ENCODE measurements at places on chromosomes 3 and 15.

DNA sequence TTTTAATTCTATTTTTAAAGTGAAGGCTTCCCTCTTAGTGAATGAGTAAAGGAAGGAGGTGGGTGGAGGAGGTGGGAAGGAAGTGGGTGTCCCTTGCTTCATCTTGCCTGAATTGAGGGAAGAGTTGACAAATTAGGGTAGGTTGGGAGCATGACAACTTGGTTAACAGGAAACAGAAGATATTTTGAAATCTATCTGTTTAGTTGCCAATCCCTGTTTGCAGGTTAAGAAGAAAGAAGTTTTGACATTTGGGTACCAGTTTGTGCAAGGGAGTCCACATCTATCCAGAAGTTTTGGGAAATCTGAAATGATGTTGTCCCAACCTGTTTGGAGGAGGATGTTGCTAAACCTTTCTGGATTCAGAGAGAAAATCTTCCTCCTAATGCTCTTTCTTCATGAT lies 204.1 kb upstream of the SUCLG2 start:
- no peak for DNase-seq

- no peak for DNase-seq
These were observed 47.5 kb downstream of the ABTB1 start for GRCh38 chr3:127720161-127720823.

DNA sequence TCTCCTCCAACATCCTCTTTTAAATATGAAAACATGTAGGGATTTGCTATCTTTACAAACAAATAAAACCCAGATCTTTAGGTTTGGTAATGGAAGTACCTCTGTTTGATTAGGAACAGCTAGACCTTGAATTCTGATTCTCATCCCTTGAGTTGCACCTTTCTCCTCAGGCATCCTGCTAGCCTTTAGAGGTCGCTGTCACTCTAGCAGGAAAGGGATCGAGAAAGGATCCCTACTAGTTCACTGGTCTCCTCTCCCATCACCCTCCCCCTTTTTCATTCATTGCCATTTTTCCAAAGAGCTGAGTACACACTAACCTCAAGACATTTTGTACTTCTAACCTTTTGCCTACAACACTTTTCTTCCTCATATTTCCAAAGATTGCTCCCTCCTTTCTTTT lies 569.8 kb downstream of the RBMS3 start:
- DNase-seq: no peak

DNA sequence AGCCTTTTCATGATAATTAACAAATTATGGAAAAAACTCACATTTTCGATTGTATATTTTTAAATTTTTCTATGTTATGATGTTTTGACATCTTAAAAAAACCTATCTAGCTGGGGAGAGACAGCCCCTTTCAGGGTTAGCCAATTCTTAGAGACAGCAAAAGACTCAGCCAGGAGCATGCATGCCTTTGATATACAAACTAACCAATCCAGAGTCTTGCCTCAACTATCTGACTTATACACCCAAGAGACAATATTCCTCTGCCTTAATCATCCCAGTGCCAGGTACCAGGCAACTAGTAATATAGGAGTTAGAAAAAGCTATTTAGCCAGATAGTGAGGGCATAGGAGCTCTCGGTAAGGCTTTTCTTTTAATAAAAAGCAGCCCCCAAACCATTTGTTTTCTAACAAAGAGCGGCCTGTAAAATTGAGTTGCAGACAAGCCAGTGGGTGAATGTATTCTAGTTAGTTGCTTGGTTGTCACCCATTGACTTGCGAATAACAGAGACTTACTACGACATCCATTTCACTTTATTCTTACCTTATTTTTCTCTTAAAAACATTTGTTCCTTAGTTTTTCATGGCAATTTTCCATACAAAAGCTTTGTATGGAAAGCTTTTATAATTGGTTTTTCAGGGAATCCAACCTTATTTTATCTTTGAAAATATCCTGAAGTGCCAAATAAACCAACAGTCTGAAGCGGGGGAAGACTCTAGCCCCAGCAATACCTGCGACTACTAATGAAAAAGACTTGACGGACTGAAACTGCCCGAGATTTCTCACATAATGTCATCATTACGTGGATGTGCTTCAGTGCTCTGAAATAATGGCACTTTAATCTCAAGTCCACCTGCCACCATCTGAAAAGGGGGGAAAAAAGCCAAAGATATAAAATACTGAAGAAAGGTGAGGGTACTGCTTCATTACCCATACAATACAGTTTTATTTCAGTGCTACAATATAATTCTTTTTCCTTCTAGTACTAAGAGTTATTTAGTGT lies 64.6 kb upstream of the ATP2C1 start:
- DNase-seq: peak; percentile 20

- no peak for DNase-seq
These were observed 127.3 kb upstream of the ROPN1 start for GRCh38 chr3:124119056-124119716.

DNA sequence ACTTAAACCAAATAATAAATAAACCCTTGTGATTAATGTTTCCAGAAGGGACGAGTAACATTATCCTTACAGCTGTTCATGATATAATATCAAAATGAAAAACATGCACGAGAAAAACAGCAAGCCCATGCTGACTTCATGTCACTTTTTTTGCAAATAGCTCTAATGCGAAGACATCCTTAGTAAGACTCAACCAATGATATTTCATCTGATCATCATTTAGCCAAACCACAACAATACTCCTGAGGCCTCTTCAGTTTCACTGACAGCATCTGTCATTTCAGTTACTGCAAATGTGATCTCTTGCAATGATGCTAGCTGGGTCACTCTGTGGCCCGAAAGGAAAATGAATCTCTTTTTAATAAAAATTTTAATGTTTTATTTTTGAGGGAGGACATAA lies 74.0 kb downstream of the POLR2M start:
- no peak for DNase-seq

GRCh38 chr3:14140668-14141067 lies 15.8 kb downstream of the TMEM43 start:
- DNase-seq: no peak

DNA sequence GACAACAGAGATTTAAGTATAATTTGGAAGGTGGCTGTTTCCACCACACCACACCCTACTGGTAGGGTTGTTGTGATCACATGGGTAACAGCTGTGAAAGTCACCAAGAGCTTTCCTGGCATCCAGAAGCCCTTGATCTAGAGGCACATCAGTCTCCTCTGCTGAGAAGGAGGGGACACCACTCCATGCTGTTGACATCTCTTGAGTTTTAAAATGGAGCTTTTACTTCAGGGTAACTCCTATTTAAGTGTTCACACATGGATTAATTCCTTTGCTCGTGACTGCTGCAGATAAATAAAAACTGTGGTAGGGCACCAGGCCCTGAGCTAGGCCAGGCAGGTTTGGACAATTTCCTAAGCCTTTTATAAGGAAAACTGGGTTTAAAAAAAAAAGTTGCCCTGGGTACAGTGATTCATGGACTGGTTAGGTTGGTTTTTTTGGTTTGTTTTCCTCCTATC lies 7.5 kb downstream of the EXOSC7 start:
- DNase-seq: no peak

DNA sequence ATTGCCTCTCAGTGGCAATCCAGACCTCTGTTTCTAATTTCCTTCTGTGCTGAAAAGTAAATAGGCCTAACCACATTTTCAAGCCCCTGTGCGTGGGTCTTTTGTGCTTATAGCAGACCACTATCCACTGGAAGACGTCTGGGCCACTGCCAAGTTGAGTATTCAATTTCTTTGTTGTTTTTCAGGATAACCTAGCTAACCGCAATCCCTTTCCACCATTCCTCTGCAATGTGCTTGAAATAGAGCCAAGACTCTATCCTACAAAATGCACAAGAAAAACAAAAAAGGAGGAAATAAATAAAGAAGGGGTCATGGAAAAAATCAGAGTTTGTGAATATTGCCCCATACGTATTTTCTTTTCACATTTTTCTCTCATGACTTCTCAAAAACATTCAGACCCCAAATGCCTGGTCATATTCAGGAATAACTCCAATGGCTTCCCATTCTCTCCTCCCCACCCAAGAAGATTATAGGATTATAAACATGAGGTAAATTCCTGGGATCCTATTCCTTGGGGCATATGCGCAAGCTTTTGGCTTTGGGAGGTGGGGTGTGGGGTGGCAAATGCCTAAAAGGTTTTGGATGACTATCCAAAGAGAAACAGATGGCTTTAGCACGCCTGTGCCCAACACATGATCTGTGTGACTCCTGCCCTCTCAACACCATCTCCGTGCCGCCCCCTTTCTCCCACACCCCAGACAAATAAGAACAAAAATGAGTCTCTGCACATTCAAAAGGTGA lies 217.9 kb upstream of the THBS1 start:
- DNase-seq: no peak

DNA sequence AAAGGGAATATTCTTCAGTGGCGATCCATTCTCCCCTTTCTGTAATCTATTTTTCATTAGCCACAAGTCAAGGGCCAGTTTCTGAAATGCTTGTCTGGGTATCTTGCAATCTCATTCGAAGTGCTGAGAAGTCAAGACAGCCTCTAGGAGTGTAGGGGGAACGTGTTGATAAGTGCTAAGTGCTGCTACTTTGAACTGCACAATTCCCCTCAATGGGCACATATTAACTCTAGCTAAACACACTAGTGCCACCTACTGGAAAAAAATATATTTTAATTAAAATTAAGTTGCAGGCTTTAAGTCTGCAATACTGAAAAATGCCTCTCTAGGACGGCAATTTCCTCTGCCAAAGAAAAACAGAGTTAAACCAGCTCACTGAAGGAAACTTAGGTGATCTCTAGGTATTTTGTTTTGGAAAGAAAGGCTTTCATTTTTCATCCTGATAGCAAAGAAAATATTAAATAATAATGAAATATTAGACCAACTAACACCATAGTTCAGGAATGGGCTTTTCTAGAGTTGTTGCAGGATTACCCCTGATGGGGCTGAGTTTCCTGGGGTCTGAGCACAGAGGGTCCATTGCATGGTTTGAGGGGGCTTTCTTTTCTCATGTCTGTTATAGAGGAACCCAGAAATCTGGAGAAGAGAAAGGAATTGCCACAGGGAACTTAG lies 181.9 kb upstream of the KBTBD8 start:
- peak; percentile 32 for DNase-seq

- no peak for DNase-seq
These were observed 3.0 kb downstream of the HDC start for GRCh38 chr15:50262533-50262932.

DNA sequence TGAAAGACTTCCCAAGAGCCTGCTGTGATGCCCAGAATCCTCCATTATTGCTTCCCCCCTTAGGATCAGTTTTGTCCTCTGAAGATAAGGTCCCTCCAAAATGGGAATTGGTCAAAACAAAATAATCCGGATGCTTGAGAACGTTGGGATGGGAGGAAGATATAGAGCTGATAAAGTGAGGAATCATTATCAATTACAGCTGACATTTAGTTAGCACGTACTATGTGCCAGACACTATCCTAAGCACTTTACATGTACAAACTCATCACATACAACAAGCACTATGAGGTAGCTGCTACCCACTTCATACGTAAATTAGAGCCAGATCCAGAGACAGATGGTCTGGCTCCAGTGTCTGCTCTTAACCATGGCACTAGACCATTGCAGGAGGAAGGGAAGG lies 6.6 kb upstream of the RPP25 start:
- no peak for DNase-seq

DNA sequence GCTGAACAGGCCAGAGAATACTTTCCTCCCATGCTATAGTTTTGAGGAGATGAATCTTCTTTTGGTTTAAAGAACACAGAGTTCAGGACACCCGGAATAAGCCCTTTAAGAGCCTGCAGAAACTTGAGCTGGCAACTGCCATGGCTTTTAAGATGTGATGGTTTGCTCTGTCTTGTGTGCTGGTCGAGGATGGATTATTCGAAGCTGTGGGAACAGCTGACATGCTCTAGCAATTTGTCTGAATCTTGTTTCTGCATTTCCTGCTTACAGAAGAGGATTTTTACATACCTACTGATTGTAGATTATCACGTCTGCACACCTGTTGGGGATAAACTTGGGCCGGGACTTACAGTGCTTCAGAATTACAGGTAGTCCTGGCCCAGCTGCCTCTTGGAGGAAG lies 396.9 kb downstream of the LRTM1 start:
- no peak for DNase-seq

DNA sequence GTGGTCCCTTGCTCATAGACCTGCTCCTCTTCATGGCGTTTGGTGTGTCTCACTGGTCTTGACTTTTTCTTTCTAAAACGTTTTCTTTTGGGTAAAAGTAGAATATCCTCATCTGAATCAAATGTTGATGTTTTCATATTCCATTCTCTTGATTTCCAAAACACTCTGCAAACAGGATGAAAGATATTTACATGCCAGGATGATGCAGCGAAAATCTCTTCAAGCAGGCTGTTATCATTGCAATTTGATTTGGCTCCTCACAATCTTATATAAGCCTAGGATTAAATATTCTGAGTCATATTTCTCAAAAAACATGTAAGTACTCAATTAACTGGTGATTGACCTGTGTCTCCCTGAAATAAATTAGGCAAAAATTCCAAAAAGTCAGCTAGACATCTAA lies 10.1 kb downstream of the PP2D1 start:
- no peak for DNase-seq

GRCh38 chr3:46538803-46539442 lies 27.2 kb downstream of the LRRC2 start:
- peak; percentile 41 for DNase-seq

DNA sequence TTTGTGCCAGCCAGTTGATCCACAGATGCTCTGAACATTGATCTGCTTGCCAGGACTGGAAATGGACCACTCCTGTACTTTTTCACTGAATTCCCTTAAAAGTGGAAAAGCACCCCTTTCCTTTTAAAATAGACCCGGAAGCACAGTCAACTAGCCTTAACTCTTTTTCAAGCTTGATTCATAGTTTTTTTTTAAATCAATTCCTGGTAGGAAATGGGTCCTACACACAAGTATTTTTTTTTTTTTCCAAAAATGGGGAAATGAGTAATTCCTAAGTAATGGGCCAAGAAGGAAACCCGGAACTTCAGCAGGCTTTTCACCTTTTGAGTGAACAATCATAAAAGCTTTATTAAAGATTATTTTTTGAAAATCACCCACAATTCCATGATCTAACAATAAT lies 234.4 kb upstream of the ADAMTS9 start:
- no peak for DNase-seq

- no peak for DNase-seq
These were observed 279.7 kb upstream of the GOLGA6L4 start for GRCh38 chr15:83955806-83956265.

- DNase-seq: no peak
These were observed 26.2 kb upstream of the RAF1 start for GRCh38 chr3:12689997-12690711.

- no peak for DNase-seq
These were observed 22.3 kb upstream of the P2RY13 start for GRCh38 chr3:151351648-151352047.

- no peak for DNase-seq
These were observed 570.6 kb upstream of the ROBO1 start for GRCh38 chr3:80338366-80338765.

DNA sequence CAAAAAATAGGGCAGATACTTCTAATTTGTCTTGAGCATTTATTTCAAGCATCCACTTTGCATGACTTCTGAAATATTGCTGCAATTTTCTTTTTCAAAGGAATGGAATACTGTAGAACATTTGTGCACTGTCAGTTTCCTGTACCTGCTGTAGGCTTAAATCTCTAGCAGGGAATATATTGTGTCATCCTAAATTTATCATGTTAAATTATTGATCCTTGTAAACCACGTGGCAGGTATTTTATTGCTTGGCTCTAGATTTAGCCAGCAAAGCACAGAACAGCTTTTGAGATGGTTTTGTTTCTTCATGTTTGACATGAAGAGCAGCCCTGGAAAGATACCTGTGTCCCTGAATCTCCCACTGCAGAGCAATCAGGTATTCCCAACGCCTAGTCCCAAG lies 470.1 kb downstream of the GABRG3 start:
- DNase-seq: no peak

GRCh38 chr3:101292027-101292426 lies 28.3 kb downstream of the IMPG2 start:
- no peak for DNase-seq

GRCh38 chr3:138938877-138939560 lies 7.9 kb downstream of the FOXL2 start:
- no peak for DNase-seq

Measured in NCI-H146 (cell line).